ENCODE measurements at places on chromosomes 6 and 20.

DNA sequence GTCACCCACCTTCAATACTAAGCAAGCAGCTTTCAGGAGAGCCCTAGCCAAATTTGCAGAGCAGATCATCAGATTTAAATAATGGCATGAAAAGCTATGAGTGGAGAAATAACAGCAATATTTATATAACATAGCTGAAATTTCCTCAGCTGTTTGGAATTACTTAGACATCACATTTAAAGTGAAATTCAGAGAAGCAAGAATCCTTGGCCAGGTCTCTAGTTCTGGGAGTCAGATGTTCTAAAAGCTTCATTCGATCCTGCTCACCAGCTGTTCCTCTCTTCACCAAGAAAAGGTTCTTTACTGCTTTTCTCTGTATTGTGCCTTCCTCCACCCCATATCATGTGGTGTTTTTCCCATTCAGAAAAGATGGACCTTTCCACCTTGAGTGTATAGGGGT is 152.3 kb upstream of the JAG1 start:
- H3K27me3 ChIP-seq = no peaks in the 10 kb centered on the region
- H3K36me3 ChIP-seq = no peaks in the 10 kb centered on the region
- H3K27ac ChIP-seq = no peak overlapping the region
- H3K4me1 ChIP-seq = no peaks in the 10 kb centered on the region
- no peak for DNase-seq

DNA sequence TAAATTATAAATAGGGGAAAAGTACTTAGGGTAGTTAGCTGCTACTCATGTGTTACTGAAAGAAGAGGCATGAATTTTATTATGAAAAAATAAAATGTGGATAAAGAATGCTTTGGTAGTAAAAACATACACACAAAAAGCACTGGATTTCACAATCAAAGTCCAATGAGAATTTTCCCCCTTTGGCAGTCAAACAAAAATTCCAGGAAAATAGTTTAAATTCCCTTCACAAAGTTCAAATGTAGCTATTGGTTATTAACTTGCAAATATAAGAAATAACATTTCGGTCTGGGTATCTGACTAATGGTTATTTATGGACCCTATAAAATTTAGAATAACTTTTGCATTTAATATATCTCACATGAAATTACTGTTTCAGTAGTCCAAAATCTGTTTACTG is 210.4 kb downstream of the FOXC1 start:
- no peak for DNase-seq
- H3K27me3 ChIP-seq = no peaks in the 10 kb centered on the region

GRCh38 chr6:7261852-7262461 is 51.0 kb downstream of the SSR1 start:
- H3K27ac ChIP-seq = no peak overlapping the region
- DNase-seq = no peak
- H3K4me3 ChIP-seq = peak overlapping the region; percentile 6
- H3K36me3 ChIP-seq = no peaks in the 10 kb centered on the region

GRCh38 chr20:6122873-6123648 is at the start of gene FERMT1:
Gene FERMT1 (minus strand): TSS chr20:6123030. CDS start chr20:6119554, 3,476 bp downstream.
- H3K27ac ChIP-seq = no peak within 1 kb of the TSS
- H3K4me3 ChIP-seq = peak within 1 kb of the TSS; percentile 21
- no peaks in the 10 kb centered on the region for H3K36me3 ChIP-seq

DNA sequence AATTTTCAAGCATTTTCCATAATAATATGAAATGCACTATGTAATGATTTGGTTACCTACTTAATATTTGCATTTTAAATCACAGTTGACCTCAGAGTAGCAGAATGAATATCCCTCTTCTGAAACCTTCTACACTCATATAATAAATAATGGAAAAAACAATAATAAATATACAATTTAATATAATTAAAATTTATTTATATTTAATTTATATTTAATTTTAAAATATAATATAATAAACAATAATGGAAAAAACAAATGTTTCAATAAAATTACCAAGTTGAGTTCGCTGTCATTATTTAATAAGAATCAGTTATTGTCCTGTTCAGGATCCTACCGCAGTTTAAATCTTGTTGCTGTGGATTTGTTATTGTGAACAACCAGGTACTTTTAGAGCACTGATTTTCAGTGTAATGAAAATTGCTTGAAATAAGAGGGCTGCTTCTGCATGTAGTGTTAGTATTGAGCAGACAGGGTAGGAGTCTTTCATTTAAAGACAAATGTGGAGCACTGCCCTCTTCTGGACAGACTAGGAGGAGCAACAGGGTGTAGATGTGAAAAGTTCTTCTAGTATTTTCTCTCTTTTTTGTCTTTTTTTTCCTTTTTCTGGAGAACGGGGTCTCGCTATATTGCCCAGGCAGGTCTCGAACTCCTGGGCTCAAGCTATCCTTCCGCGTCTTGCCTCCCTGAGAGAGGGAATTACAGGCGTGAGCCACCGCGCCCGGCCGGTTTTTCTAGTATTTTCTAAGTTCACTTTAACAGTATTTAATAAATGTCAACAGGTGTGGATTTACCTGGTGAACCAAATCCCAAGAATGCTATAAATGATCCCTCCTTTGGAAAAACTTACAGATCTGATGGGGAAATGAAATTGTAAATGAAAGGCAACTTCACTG is 13.6 kb downstream of the TRAPPC3L start:
- H3K4me1 ChIP-seq = no peaks in the 10 kb centered on the region
- peaks cover 28% of the 10 kb centered on the region for H3K27me3 ChIP-seq
- no peak overlapping the region for H3K27ac ChIP-seq
- no peaks in the 10 kb centered on the region for H3K36me3 ChIP-seq

DNA sequence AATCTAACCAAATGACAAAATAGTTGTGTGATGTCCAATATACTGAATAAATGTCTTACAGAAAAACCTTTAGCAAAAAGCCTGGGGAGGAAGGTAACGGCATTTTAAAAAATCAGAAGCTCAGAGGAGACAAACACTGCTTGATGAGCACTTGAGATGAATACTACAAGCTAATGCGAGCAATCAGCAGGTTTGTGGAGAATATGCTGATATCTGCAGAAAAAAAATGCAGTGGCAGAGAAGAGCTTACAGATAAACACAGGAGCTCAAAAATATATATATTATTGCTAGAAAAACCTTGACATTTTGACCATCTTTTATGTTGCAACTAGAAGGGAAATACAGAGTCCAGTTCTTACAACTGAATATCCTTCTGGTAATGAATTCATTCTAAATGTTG is 972.7 kb downstream of the KIF16B start:
- no peak overlapping the region for H3K4me3 ChIP-seq
- DNase-seq = no peak
- no peaks in the 10 kb centered on the region for H3K4me1 ChIP-seq

GRCh38 chr6:113680301-113680700 is 176.8 kb upstream of the MARCKS start:
- no peaks in the 10 kb centered on the region for H3K27me3 ChIP-seq
- no peak overlapping the region for H3K27ac ChIP-seq
- H3K36me3 ChIP-seq = no peaks in the 10 kb centered on the region
- no peaks in the 10 kb centered on the region for H3K4me1 ChIP-seq
- DNase-seq = no peak

GRCh38 chr6:12403201-12403826 is 113.2 kb downstream of the EDN1 start:
- no peak overlapping the region for H3K4me3 ChIP-seq
- H3K27ac ChIP-seq = no peak overlapping the region
- H3K27me3 ChIP-seq = no peaks in the 10 kb centered on the region
- no peaks in the 10 kb centered on the region for H3K36me3 ChIP-seq
- H3K4me1 ChIP-seq = no peaks in the 10 kb centered on the region

Data from activated CD4-positive, alpha-beta memory T cell treated with anti-CD3 and anti-CD28 coated beads, Interleukin-2, amount 10 ng/mL, durations not matched to agents 7 days and 5 days (primary cell).